ENCODE measurements at places on chromosomes 2 and 18.

- peak; percentile 21 for DNase-seq
Observed at GRCh38 chr2:166180951-166181812, 53.4 kb upstream of the SCN1A start.

- DNase-seq = peak; percentile 51
Observed at GRCh38 chr18:59921384-59921891, 21.6 kb downstream of the PMAIP1 start.

DNA sequence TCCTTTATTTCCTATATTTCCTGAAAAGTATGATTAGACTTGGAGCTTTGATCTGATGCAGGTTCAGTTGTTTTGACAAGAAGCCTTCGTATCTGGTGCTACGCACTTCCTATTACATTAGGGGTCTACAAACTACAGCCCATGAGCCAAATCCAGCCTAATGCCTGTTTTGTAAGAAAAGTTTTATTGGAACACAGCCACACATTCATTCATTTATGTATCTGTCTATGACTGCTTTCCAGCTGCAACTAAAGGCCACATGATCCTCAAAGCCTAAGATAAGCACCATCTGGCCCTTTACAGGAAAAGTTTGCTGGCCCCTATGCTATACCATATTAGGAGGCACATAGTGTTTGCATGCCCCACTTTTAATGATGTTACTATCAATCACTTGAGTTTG, 26.0 kb downstream of the EIF2AK3 start:
- no peak for DNase-seq

- peak; percentile 72 for DNase-seq
Observed at GRCh38 chr2:234290671-234291070, 206.2 kb downstream of the ARL4C start.

DNA sequence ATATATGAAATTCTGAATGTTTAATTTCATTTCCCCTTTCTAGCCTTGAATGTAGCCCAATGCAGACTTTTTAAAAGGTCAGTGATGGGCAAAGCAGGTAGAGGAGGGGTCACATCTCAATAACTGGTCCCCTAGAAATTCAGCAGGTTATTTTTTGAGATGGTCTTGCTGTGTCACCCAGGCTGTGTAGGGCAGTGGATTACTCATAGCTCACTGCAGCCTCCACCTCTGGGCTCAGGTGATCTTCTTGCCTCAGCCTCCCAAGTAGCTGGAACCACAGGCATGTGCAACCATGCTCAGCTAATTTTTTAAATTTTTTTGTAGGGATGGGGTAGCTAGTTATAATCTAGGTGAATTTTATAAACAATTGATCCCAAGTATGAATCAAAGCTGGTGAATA, 8.8 kb downstream of the IAH1 start:
- no peak for DNase-seq

DNA sequence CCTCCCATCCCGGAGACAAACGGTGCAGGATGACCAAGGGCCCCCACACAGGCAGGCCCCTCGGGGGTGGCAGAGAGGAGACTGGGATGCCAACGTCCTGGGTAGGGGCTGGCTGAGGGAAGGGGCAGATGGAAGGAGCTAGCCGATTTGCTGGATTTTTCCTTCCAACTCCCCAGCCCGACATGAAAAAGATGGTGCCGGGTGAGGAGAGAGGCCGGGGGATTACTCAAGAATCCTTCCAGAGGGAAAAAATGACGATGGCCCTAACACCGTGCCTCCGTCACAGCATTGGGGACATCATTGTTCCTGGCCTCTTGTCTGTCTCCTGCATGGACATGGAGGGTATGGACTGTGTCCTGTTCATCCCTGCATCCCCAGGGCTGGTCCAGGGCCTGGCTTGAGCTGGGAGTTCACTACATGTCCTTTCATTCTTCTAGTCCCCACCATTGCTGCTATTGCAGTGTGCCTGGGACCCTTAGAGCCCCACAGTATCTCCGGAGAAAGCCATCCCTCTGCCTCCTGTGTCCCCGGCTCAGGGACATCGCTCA, 217.7 kb downstream of the TNS1 start:
- no peak for DNase-seq

- no peak for DNase-seq
Observed at GRCh38 chr2:135563793-135564192, 32.5 kb downstream of the R3HDM1 start.

GRCh38 chr2:49772299-49772970, 618.1 kb upstream of the FSHR start:
- no peak for DNase-seq

DNA sequence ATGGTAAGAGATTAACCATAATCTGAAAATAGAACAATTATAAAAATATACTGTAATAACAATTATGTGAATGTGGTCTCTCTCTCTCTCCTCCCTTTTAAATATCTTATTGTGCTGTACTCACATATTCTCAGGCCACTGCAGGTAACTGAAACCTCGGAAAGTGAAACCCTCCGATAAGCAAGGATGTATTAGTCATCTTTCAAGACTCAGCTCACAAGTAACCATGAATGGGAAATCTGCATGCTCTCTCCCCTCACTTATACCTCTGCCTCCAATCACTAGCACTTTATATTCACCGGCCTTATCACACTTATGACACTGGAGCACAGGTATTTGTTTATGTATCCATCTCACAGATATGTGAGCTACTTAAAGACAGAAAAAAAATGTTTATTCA, 139.7 kb downstream of the LRP2 start:
- DNase-seq = no peak

GRCh38 chr2:217838409-217838831, 164.4 kb downstream of the TNS1 start:
- no peak for DNase-seq

GRCh38 chr2:25313711-25314513, 27.8 kb downstream of the DNMT3A start:
- peak; percentile 39 for DNase-seq

All from activated CD4-positive, alpha-beta T cell treated with anti-CD3 and anti-CD28 coated beads, Interleukin-2, amount 50 U/mL, for 48 hours (primary cell).